ENCODE measurements at places on chromosomes 12 and 14.

DNA sequence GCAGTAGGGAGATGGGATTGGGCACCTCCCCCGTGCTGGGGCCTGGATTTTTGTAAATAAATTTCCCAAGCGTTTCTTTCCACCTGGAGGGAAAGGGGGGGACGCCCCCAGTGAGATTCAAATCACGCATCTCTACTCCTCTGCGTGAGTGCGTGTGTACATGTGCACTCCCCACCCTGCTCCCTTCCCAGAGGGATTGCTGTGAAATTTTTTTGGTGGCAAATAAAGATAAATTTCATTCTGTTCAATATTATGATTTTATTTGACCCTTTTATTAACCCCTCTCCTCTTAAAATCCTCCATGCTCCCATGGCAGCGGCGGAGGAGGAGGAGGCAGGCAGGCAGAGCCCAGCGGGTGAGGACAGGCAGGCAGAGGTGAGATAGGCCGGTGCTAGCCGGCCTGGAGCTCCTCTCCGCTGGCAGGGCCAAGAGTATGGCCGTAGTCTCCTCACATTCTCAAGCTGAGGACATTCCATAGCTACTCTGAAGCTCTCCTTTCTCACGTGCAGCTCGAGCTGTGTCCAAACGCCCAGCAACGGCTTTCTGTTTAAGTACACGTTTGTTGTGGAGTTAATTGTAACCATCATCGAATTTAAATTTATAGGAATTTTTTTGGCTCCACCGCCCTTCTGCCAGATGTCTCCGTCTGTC is 1.5 kb upstream of the HOTAIR start:
- DNase-seq: no peak

- DNase-seq: no peak
These were observed 27.2 kb upstream of the ALG10 start for GRCh38 chr12:33994857-33995808.

GRCh38 chr14:73237219-73237785 is at the start of gene PAPLN:
Gene PAPLN (plus strand): TSS chr14:73237506. CDS start chr14:73239779, 2,273 bp downstream.
- DNase-seq: no peak

DNA sequence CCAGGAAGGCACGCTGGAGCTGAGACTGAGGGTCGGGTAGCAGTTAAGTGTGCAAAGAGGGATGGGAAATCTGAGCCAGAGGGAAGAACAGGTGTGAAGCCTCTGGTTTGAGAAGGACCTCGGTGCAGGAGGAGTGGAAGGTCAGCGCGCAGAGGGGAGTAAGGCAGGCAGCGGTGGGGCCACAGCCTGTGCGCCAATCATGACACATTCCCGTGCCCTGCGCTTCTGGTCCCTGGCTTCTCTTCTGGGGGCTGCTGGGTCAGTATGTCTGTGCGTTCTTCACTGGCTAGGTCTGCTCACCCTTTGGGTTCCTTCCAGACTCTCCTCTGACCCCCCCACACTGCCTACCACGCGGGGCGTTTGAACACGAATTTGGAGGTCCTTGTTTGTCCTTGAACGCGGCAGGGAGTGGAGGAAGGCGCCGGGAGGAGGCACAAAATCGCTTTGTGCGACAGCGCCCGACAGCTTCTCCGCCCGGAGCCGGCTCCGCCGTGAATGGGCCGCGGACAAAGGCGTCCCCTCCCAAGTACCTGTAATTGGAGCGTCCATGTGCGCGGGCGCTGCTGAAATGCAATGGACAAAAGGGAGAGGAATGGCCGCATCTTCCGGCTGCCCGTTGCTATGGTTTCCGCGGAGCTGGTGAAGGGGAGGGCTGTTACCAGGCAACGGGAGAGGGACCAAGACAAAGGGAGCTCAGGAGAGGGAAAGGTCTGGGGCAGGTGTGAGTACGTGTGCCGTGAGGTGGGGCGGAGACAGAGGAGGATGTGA is 207.2 kb upstream of the SRRM4 start:
- DNase-seq: no peak

GRCh38 chr12:92927436-92928281 is 1.4 kb downstream of the EEA1 start:
- no peak for DNase-seq

DNA sequence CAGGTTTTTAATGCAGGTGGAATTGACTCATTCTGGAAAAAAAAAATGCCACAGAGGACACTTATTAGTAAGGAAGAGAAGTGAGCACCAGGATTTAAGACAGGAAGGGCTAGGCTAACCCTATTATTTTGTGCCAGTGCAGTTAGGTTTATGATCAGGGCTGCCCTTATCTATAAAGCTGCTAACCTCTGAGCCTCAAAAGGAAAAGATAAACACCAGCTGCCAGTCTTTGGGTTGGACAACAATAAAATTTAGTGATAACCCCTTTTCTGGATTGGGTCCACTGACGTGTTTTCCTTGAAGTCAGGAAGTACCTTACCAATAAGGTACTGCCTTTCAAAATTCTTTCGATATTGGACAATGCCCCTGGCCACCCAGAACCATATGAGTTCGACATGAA is 128.9 kb downstream of the NUBPL start:
- DNase-seq: no peak

- no peak for DNase-seq
These were observed 76.6 kb downstream of the SSPN start for GRCh38 chr12:26271889-26272492.

DNA sequence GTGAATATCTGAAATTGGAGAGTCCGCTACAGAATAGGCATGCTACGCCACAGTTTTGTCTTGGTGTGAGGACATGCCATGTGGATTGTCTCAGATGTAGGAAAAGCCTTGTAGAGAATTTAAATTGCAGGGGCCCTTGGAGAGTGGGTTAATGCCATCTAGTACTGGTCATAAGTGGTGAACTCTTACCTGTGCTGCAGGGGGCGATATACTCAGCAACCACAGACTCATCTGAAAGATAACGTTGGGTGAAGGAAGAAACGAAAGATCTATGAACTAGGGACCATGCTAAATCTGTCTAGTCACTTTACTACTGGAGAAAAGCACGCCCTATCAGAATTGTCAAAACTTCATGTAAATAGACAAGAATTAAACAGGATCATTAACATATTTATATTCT is 33.7 kb upstream of the A2M start:
- DNase-seq: no peak

Data from T-helper 22 cell (primary cell).